Stimulated activated CD4-positive, alpha-beta T cell treated with anti-CD3 and anti-CD28 coated beads, Interleukin-1b, Interleukin-23, amount 100 ng/mL, for 24 hours (primary cell): ENCODE measurements at places on chromosomes 4 and X.

- no peak for DNase-seq
Observed at GRCh38 chrX:19906293-19906692, 18.9 kb upstream of the SH3KBP1 start.

GRCh38 chr4:153019906-153020305 is 83.8 kb downstream of the FHDC1 start:
- DNase-seq, result no peak

DNA sequence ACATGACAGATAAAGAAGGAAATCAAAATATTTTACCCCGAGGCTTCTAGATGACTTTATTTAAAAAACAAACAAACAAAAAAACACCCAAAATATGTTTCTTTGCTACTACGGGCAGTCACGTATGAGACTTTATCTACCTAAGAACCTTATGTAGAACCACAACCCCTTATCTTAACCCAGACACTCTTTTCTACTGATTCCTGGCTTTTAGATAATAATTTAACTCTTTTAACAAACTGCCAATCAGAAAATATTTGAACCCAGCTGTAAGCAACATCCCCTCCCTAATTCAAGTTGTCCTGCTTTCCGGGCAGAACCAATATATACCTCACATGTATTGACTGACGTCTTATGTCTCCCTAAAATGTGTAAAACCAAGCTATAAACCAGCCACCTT is 15.4 kb downstream of the ELOVL6 start:
- no peak for DNase-seq

DNA sequence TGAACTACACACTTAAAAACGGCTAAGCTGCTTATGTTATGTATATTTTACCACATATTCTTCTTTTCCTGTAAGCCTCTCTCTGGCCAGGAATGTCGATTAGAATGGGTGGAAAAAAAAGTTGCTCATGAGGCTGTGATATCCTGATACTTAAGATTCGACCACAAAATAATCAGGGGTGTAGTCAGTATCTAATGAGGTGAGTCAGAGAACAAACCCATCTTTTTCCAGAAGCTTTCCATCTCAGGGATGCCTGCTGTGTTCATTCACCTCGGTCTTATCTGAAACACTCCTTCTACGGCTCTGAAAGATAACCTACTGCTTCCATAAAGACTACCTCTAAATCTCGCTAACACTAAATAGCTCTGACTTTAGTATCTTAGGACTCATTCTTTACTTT is 142.7 kb upstream of the MAP3K15 start:
- no peak for DNase-seq

- no peak for DNase-seq
Observed at GRCh38 chrX:105347373-105347772, 126.9 kb upstream of the TEX13A start.

DNA sequence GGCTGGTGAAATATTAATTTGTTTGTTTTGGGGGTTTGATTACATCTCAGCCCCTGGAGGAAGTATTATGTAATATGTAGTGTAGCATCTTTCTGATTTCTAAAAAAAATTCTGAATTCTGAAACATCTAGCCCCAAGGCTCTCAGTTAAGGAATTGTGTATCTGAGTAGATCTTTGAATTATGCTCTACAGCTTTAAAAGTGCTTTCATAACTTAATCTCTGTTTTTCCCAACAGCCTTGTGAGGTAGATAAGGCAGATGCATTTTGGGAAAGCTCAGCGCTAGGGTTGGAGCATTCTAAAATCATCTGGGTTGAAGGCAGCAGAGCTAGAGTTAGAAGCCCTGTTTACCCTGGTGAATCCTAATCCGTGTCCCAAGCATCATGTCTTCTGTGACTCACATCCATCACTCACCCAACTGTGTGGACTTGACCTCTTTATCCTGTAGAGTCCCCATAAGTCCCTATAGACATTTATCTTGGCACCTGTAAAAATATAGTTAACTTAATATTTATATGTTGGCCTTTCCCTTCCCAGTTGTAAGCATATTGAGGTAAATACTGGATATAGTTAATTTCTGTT is 49.8 kb downstream of the FNIP2 start:
- no peak for DNase-seq

DNA sequence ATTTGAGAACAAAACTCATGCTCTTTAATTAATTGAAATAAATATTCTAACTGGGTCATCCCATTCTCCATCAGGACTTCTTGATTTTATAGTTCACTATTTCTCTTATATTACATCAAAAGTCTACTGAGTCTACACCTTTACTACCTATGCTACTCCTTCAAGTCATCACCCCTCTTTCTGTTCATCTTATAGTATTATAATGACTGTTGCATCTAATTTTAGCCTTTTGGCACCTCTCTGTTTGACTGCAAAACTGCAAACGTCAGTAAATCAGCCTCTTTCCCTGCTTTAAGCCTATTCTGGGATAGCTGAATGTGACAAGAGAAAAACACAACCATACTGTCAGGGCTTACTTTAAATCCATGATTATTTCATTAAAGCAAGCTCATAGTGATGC is 639.1 kb downstream of the GABRG1 start:
- no peak for DNase-seq

- DNase-seq, result no peak
Observed at GRCh38 chrX:133985967-133986683, 731 bp upstream of the GPC3 start.

DNA sequence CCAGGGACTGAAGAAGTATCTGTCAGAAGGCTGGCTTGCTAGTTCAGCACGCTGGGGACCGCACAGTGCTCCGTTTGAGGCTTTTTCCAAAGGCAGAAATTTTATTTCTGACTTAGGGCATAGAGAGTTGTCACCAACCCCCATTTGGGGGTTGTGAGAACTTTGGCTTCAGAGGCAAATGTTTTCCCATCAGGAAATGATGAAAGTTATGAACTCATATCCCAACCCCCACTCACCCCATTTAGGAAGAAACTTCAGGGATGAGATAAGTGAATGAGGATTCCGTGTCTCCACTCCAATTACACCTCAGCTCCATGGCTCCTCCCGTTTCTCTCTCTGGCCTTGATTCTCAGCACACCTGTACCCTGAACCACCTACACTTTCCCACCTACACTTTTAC is 4.3 kb upstream of the WDR13 start:
- no peak for DNase-seq

DNA sequence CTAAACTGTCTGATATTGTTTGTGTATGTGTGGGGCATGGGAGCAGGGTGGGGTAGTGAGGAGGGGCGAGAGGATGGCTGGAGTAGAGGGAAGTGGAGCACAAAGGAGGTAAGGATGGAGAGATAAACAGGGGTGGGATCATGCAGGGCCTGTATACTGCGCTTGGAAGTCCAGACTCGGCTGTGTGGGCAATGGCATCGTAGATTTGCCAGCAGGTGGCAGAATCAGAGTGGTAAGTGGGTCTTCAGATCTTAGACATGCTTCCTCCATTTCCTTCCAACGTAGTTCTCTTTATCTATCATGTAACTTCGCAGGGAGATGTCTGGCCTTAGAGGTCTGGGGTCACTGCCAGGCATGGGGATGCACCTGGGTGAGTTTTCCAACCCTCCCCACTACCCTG is 155.5 kb downstream of the PDGFRA start:
- DNase-seq, result no peak
